HFFc6 (cell line): ENCODE measurements at places on chromosomes 4 and X.

GRCh38 chr4:185066179-185066578, 47.9 kb downstream of the HELT start:
- no peak for DNase-seq

- DNase-seq, result no peak
Measured at GRCh38 chrX:108224727-108225621, 133.4 kb downstream of the ATG4A start.

- DNase-seq, result no peak
Measured at GRCh38 chr4:67897686-67898085, 13.9 kb upstream of the TMPRSS11D start.

DNA sequence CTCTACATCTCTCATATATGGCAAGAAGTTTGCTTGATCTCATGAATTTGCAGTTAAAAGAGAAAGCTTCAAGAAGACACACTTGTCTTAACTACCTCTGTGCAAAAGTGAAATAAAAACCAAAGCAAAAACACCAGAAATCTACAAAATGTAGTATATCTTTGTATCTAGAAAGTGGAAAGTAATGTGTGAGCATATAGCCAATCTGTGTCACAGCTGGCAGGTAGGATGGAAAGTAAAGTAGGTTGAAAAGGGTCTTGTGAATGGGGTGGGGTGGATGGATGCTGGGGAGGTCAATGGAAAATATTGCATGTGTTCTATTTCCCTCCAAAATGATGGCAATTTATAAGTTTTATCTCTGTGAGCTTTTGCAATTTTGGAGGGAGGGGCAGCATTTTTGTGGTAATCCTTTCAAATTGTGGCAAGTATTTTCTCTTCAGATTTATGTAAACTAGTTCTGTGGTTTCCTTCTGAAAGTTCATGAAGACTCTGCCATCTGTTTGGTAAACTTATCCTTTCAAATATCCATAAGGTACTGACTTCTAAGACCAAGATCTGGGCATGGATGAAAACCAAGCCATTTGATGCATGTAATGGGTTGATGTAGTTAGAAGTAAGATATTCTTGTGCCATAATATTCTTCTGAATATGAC, 215.9 kb upstream of the GIMD1 start:
- DNase-seq, result no peak

- no peak for DNase-seq
Measured at GRCh38 chr4:156950090-156950489, 21.5 kb downstream of the PDGFC start.

GRCh38 chrX:40148385-40149285, 50.9 kb upstream of the BCOR start:
- DNase-seq, result no peak

DNA sequence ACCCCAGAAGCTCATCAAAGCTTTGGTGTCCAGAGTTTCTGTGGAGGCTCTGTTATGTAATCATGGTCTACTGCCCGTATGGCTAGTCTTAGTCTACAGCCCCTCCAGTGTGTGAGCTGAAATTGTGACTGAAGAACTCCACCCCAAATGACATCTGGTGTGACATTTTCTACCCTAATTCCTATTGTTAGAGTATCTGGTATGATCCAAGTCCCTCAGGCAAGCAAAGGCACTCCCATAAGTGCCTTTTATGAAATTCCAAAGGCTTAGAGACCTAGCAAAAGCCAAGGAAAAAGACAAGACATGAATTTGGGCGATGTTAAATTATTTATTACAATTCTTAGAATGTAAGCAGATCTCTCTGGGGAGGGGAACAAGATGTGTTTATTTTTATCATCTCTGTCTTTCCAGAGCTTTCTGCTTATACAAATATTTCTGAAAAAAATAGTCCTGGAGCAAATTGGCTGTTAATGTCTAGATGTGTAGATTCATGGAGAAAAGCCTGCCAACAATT, 417.4 kb downstream of the CCSER1 start:
- no peak for DNase-seq

- no peak for DNase-seq
Measured at GRCh38 chr4:79235095-79235494, 90.8 kb downstream of the NAA11 start.

DNA sequence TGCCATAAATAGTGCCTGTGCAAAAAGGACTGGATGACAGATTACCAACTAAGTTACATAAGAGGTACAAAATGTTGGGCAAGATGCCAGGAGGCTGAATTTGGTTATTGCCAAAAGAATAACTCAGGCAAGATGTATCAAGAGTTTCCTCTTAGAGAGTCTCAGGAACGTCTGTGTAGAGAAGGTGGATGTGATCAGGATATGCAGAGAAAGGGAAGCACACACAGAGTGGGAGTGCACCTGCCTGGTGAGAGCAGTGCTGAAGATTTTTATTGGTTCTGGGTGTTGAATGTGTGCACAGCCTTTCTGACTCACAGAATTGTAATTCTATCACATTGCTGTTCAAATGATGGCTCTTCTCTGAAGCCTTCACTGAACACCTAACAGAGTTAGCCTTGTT, 156.8 kb upstream of the HS3ST1 start:
- DNase-seq, result no peak

- DNase-seq, result no peak
Measured at GRCh38 chr4:176569301-176569700, 223.4 kb downstream of the VEGFC start.

- DNase-seq, result no peak
Measured at GRCh38 chr4:12724510-12724909, 759.6 kb downstream of the RAB28 start.

GRCh38 chr4:6965329-6965728, 55.7 kb downstream of the TBC1D14 start:
- no peak for DNase-seq

GRCh38 chr4:145183023-145183422, 2.6 kb upstream of the OTUD4 start:
- DNase-seq, result no peak

DNA sequence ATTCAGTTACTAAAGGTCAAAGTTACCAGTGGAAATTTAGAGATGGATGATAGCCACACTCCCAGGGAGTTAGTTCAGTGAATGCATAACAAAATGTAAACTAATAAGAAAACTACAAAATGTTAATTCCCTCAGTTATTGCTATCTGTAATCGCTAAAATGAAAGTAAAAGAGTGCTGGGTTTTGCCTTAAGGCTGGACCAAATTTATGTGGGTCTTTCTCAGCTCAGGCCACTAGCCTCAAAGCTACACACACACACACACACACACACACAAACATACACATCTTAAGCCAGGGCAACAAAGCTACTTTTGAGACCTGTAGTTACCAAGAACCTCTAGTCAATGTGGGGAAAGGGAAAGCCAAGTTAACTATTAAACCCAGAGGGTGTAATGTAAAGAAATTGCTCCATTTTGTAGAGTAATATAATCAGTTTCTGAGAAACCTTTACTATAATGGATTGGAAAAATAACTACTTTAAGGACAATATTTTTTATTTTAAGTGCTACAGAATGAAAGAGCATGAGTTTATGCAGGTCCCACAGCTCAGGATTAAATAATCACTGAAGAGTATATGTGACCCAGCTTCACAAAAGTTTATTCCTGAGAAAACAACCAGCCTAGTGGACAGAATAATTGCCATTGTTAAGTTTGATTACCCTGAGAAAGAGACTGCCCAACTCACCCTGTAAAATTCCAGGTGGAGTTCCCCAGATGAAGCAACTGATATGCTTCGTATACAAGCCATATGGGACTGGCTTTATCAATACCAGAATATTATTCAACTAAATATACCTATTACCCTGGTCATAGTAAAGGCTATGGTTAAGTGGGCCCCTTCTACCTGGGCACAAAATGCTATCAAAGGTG, 8.9 kb upstream of the UGT2A3 start:
- no peak for DNase-seq

DNA sequence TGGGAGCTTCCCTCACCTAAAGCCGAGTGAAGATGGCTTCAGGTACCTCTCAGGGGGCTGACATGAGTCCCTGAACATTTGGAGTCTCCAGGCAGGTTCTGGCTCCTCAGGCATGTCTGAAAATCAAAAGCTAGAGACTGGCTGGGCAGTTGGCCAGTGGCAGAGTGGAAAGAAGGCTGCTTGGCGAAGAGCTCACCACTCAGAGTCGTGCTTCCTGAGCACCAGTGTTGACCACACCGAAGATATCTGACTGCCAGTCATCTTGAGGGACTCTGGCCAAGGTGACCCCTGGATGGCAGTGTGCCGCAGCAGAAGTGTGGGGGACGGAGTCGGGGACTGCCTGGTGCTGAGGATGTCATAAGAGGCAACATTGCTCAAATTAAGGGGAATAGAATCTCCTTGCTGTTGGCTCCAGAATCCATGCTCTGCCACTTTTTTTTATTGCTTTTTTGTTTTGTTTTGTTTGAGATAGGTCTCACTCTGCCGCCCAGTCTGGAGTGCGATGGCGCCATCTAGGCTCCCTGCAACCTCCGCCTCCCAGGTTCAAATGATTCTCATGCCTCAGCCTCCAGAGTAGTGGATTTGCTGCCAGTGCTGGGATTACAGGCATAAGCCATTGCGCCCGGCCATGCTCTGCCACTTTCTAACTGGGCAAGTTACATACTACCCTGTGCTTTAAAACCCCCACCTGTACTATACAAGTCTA, 172.5 kb upstream of the GATB start:
- DNase-seq, result no peak

DNA sequence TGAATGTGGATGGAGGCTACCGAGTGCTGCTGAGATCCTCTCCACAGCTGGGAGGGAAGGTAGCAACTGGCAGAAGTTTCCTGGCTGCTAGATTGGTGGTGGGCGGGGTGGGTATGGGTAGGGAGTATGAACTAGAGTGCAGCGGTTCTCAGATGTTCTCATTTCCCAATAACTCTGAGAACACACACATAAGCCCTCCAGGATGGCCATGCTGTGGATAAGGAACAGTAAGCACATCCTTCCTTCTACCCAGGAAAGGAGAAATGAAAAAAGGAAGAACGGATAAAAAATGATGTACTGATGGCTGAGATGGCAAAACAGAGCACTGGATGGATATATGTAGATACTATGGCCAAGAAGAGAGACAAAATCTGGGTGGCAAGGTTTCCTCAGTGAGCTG, 116.0 kb downstream of the ZNF827 start:
- no peak for DNase-seq

DNA sequence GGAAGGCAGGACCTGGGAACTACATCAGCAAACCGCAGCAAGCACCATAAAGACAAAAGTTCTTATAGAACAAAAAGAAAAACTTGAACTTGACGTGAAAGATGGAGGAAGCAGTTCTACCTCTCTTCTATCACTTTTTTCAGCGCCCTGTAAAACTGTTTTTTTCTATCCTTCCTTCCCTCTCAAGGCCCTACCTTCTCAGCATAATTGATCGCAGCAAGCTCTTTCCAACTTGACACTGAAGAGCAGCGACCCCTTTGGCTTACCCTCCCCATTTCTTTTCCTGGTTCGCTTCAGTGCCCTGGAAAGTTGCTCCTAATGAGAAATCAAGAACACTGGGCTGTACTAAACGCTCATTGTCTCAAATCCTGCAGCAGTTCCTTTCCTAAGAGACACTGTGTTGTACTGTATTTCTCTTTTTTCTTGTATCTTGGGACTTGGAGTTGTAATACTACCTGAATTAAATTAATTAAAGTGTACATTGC, 150.6 kb upstream of the SLC4A4 start:
- DNase-seq, result no peak

- DNase-seq, result no peak
Measured at GRCh38 chrX:151458824-151459223, 61.8 kb downstream of the VMA21 start.
